Omental fat pad (tissue), 4 donors: ENCODE measurements at places on chromosomes 4 and X.

DNA sequence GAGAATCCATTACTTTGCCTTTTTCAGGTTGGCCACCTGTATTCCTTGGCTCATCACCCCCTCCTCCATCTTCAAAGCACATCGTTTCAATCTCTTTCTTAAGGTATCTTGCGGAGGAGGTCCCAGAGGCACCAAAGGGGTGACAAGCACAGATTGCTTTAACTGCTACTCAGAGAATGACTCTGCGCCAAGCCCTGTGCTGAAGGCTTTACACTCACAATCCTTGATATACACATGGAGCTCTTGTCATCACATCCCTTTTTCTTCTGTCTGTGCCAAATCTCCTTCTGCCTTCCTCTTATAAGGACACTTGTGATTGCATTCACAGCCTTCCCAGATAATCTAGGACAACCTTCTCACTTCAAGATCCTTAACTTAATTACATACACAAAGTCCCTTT, 134.7 kb upstream of the MAMLD1 start:
- no peak for DNase-seq

GRCh38 chrX:37380924-37381323, 31.8 kb downstream of the PRRG1 start:
- no peak for DNase-seq

GRCh38 chr4:125492957-125493356, 178.2 kb downstream of the FAT4 start:
- no peak for DNase-seq

- no peak for DNase-seq
Observed at GRCh38 chr4:183140911-183141320, 41.9 kb downstream of the WWC2 start.

- no peak for DNase-seq
Observed at GRCh38 chr4:11635342-11635741, 206.6 kb upstream of the HS3ST1 start.

DNA sequence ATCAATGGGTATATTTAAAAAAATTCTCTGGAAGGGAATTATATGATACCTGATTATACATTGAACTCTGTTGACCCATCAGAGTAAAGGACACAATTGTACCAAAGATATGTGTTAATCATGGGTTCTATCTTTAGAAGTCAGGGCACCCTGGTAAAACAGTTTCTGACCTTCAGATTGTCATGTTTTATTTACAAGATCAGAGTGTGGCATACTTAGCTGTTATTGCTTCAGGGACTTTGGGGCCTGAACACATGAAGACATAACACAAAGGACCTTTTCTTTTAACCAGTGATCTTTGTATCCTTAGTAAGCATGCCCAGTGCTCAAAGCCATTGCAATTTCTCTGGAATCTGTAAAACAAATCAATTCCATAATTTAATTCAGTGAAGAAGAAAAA, 204.8 kb upstream of the RPS6KA3 start:
- no peak for DNase-seq

DNA sequence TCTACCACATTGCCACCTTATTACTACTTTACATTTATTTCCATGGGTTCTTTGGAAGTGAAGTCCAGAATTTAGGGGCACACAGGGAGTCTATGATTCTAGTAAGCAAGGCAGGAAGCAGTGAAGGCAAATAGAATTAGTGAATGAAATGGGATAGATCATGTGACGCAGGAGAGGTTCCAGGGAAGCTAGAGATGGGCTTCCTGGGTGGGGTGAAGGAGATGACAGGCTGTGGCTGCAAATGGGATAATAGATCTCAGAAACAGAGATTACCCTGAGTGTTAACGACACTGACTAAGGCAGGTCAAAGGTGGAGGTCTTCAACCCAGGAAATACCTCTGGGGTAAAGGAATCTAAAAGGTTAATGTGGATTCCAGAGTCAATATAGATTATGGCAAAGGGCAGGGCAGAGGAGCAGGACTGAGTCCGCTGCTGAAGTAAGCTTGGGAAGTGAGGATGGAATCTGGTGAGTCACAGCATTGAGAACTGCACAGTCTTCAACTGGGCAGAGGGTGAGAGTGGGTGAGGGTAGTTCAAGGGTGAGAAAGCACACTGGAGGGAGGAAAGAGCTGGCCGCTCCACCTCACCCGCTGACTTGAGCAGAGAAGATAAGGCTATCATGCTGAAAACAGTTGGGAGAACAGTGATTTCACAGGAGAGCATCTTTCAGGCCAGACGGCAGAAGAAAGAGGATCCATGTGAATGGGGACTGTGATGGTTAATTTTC, 70.8 kb downstream of the ANXA3 start:
- DNase-seq, result no peak

GRCh38 chr4:15469402-15470127, at the start of gene CC2D2A:
CC2D2A (plus strand) TSS chr4:15469882; CDS start chr4:15475933, 6,051 bp downstream.
- no peak for DNase-seq

- peak; percentile 50 for DNase-seq
Observed at GRCh38 chr4:147731580-147732517, at the start of gene ARHGAP10. ARHGAP10 (plus strand) TSS chr4:147732088; CDS start chr4:147732302, 214 bp downstream.

- no peak for DNase-seq
Observed at GRCh38 chrX:75957107-75957610, 172.1 kb upstream of the MAGEE2 start.

DNA sequence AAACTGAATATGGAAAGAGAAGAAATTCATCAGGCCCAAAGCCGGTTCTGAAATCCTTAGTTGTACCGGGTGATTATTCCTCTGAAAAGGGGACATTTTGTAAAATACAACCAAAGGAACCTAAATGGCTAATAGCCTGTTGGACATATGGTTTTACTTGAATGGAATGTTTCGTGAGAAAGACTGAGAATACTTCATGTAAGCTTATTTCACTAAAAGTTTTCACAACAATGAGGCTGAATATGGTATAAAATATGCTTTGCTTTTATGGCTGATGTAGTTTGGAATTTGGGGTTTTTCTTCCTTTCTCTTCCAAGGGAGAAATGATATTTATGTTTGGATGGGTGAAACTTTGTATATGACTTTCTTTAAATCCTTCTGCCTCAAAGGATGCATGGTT, 2.7 kb downstream of the GRIA3 start:
- DNase-seq, result no peak

GRCh38 chr4:170274616-170275015, 184.9 kb upstream of the AADAT start:
- no peak for DNase-seq

DNA sequence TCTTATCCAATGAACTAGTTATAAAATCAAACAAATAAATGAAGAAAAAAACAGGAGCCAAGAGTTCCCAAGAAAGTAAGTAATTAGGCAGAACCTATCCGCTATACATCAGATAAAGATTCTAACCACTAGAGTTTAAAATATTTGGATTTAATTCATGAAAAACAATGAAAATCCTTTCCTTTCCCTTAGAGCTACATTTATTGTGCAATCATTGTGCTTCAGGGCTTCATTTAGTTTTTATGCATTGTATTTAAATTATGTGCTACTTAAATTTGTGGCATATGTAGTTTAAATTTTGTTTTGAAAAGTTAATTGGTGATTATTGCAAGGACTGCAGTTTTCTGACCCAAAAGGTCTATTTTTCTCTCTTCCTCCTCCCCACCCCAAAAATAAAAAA, 17.9 kb downstream of the GNRHR start:
- no peak for DNase-seq

- no peak for DNase-seq
Observed at GRCh38 chr4:135123632-135124031, 922.0 kb upstream of the PABPC4L start.

DNA sequence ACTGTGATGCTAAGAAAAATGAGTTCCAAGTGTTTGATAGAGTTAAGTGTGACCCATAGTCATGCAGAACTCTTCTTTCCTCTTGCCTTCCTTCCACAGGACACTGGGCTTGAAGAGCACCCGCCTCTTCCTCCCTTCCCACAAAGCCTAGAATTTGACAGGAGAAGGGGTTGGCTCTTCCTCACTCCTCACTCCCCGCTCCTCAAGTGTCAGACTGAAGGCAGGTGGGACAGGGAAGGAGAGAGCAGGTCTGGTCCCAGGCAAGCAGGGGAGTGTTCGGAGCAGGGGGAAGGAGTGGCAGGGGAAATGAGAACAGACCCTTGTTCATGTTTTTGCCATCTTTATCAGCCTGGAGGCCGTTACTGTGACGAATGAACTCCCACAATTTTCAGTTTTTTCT, 10.7 kb downstream of the MAGED2 start:
- no peak for DNase-seq

DNA sequence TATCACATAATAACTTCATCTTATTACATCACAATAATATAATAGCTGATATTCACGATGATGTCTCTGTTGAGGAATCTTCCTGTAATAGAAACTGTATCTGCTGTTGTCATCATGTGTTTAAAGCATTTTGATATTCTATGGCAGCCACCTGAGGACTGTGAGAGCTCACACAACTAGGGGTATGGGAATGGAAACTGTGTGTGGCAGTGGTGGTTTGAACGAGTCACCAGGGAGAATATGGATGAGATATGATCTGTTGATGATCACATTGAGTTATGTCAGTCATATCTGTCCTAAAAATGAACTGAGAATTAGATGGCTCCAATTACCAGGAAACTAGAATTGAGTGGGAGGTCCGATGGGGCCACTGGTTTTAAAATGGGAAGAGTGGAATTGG, 169.6 kb downstream of the MID1IP1 start:
- no peak for DNase-seq

DNA sequence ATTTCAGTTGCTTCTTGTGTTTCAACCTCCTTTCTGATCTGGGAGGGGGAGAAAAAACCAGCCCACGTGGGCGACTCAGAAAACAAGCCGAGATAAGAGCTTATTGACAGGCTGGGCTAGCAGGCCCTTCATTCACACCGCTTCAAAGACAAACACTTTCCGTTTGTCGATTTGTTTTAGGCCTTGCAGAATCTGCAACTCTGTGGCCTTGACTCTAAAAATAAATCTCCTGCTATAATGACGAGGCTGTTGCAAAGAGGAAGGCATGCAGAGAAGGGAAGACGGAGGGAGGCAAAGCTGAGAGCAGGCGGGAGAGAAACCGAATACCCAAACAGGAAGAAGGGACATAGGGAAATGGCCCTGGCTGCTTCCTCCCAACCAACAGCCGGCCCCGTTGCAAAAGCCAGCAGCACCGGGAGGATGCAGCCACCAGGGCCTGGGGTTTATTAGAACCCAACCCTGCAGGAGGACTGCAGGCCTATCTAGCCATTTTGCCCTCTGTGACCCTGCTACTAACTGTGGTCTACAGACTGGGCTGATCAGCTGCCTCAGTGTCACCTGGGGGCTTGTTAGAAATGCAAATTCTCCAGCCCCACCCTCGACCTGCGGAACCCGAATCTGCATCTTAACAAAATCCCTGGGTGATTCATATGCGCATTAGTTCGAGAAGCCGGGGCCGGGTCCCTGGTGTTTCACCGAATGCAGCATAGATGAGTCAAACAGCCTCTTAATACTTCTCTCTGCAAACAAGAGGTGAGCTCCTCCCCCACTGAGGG, 325.5 kb downstream of the BCOR start:
- DNase-seq, result no peak

GRCh38 chr4:2047031-2047660, 12.0 kb upstream of the NAT8L start:
- DNase-seq, result no peak

DNA sequence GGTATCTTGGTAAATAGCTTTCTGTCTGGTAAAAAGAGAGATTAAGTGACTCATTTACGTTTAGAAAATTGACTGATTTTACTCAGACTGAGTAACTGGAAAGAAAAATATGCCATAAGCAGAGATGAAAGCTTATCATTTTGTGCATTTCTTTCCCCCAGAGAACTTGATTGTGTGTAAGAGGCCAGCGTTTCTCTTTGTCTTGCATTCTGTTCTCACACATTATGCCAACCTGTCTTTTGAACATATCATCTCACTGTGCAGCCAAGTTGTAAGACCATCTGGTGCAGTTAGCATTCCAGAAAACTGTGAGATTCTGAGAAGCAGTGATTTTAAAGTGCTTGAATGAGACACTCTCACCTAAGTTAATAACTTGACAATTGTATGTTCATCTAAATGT, 651.3 kb downstream of the TECRL start:
- DNase-seq, result no peak

DNA sequence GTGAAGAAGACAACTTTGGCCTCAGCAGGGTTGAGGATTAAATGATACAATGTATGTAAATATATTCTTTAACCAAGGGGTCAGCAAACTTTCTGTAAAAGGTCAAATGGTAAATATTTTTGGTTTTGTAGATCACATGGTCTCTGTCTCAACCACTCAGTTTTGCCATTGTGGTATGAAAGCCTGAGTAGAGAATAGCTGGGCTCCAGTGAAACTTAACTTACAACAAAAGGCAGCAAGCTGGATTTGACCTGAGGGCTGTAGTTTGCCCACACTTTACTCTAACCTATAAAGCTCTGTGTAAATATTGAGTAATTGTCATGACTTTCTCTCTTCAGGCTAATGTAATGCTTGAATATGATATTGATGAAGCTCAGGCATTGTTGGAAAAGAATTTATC, 19.6 kb downstream of the VBP1 start:
- DNase-seq, result no peak

- no peak for DNase-seq
Observed at GRCh38 chr4:107647591-107647990, 72.4 kb downstream of the PAPSS1 start.

DNA sequence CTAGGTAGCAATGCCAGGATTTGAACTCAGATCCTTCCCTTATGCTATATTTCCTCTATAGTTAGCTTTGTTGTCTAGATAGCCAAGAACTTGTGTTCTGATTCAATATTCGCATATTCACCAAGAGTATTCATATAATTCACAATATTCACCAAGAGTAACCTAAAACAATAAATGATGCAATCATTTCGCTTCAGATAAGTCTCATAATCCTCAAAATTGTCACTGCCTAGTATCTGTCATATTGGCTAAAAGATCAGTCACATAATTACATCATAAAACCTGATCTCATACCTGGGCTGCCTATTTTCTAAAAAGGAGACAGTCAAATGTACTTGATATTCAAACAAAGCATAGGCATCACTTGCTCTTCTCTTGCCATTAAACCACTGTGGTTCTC, 199.7 kb upstream of the CPEB2 start:
- DNase-seq, result no peak

GRCh38 chrX:32524385-32524784, 687.0 kb downstream of the DMD start:
- DNase-seq, result no peak

- no peak for DNase-seq
Observed at GRCh38 chr4:14769993-14770392, 232.3 kb upstream of the CPEB2 start.

DNA sequence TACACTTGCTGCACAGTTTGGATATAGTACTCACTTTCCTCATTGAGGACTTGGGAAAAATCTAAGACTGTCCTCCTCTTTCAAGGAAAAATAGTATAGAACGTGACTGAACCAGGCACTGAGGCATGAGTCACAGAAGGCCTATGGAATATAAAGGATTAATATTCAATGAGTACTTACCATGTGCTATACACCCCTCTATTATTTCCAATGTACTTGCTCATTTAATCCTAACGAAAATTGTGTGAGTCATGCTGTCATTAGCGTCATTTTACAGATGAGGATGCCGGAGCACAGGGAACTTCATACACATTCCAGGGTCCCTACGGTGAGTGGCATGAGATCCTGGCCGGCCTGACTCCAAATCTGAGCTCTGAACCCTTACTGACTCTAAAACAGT, 2136.2 kb upstream of the TENM3 start:
- no peak for DNase-seq

GRCh38 chrX:644304-645281, 14.0 kb downstream of the SHOX start:
- DNase-seq, result no peak
